ENCODE measurements at places on chromosomes 12 and 14.

DNA sequence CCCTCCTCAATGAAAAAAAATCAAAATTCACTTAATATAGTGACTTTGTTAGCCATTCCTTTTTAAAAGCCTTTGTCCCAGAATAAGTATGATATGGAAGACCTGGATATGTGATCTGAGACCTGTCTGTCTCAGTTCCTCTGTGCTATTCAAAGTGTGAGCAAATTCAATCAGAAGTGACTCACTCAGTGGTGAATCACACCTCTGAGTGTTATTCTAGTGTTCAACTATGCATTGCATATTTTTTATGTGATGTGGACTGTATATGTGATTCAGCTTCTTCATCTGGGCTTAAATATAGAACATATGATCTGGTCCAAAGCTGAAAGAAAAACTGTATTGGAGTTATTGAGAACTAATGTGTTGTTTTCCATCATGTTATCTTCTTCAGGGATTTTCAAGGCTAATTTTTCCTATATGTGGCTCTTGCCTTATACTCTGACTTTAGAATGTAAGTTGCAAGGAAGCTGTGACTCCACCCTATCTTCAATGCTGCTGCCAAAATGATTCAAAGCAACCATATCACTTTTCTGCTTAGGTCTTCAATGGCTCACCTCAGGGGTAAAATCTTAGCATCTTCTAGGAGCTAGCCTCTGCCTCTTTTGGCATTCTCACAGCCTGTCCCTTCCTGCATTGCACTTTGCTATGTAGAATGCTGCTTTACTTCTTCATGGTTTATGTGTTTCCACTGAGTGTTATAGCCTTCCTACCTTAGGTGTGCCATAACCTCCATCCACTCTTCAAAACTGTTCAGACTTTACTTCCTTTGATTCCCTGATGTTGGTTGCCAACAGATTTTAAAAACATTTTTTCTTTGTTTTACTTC lies 169.8 kb downstream of the OTOGL start:
- no peaks in the 10 kb centered on the region for H3K4me1 ChIP-seq
- no peaks in the 10 kb centered on the region for H3K27me3 ChIP-seq
- no peak overlapping the region for H3K27ac ChIP-seq
- no peak overlapping the region for H3K4me3 ChIP-seq
- DNase-seq, result no peak

DNA sequence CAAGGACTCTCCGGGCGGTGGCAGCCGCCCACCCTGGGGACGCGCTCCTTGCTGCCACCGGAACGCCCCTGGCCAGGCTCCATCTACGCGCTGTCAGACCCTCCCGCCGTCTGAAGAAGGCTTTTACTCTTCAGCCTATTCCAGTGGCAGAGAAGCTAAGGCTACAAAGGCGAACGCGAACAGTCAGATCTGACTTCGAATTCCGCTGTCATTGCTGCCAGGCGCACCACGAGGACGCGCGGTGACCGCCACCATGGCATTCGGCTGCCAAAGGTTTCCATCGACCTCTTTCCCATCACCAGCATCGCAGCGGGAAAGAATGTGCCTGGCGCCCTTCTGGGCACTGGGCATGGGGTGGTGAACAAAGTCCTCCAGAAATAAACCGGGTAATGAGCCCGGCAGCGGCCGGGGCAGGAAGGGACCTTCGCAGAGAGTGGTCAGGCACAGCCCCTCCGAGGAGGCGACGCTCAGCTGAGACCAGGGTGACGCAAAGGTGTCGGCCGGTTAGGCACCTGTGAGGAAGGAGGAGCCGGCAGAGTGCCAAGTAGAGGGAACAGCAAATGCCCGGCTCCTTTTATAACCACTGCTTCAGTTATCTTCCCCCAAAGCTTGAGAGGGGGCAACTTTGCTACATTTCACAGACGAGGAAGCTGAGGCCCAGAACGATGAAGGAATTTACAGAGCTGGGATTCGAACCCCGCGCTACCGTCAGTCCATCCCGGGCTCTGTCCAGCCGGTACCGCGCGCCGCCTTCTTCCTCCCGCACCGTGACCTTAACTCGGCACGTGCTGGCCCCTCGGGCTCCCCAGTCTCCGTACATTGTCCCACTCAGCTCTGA lies 1.9 kb upstream of the RFX4 start:
- peaks cover 54% of the 10 kb centered on the region for H3K27me3 ChIP-seq
- peaks cover 57% of the 10 kb centered on the region for H3K4me1 ChIP-seq
- H3K4me3 ChIP-seq, result no peak overlapping the region
- no peaks in the 10 kb centered on the region for H3K36me3 ChIP-seq
- no peak for DNase-seq

DNA sequence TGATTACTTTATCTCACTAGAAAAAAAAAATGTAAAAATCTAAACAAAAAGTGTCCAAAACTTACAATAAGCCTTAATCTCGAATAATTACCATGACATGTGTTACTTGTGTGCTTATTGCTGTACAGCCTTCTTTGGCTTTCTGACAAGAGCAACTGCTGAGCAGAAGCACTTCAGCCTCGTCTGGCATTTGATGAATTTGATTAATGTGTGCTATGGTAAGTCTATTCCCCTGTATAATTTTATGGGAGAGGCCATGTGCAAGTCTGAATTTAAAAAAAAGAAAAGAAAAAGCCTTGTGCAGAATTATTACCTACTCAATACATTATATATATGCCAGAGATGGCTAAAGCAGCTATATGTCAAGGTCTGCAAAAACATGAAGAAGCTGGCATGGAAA lies 113.9 kb downstream of the AEBP2 start:
- no peaks in the 10 kb centered on the region for H3K4me1 ChIP-seq
- H3K27me3 ChIP-seq, result no peaks in the 10 kb centered on the region
- DNase-seq, result no peak
- H3K27ac ChIP-seq, result no peak overlapping the region

- peak overlapping the region; percentile 50 for H3K27ac ChIP-seq
- H3K27me3 ChIP-seq, result no peaks in the 10 kb centered on the region
- no peak overlapping the region for H3K4me3 ChIP-seq
- no peak for DNase-seq
These were observed 14.1 kb downstream of the AKT1 start for GRCh38 chr14:104781271-104782077.

DNA sequence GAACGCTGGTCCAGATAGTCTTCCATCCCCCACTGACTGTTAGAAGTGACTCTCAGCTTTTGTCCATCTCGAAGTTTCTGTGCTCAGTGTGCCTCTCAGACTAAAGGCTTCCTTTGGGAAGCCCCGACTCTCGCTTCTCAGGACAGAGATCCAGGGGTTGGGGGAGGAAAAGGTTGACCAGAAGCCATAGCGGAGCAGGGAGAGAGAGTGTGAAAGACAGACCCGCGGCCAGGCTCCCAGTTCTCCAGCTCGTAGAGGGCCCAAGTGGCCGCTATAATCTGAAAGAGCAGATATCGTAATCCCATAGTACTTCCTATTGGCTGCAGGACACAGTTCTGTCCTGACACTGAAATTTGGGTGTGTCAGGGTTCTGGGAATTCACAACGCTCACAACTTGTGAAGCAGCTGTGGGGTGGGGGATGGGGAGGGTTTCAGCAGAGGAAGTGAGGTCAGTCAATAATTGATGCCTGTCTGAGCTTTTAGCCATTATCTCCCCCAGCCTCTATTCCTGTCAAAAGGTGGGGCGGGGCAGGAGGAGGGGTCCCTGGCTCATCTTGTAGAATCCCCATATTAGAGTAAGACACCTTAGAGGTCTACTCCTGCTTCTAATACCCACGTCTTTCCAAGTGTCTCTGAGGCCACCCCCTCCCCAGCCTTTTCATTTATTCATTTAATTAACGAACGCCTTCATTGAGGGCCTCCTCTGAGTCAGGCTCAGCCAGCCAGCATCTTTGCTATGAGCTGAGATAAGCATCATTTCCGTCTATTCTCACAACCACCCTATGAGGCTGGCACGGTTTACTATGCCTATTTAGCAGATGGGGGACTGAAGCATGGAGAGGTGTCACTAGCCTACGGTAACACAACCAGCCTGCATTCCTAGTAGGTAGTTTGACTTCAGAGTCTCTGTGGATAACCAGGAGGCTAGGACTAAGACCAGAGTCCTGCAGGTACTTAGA lies 1.6 kb upstream of the ACVRL1 start:
- no peak overlapping the region for H3K4me3 ChIP-seq

DNA sequence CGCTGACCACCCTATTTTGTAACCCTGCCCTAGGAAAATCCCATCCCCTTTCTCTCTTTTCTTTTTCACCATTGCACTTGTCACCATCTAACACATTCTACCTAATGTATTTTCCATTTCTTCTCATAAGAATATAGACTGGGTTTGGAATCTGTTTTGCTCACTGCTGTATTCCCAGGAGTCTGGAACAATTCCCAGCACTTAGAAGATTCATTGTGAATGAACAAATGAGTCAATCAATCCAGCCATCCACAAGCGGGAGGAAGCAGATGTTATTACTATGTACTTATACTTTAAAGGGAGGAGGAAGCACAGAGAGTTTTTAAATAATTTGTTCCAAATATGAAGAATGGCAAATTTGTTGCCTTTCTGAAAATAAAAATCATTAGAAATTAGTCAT lies 142.1 kb downstream of the KIF21A start:
- H3K4me1 ChIP-seq, result no peaks in the 10 kb centered on the region
- no peaks in the 10 kb centered on the region for H3K27me3 ChIP-seq
- no peaks in the 10 kb centered on the region for H3K36me3 ChIP-seq
- H3K27ac ChIP-seq, result no peak overlapping the region

- H3K4me3 ChIP-seq, result no peak overlapping the region
- no peak for DNase-seq
- H3K27me3 ChIP-seq, result no peaks in the 10 kb centered on the region
- H3K4me1 ChIP-seq, result peaks cover 12% of the 10 kb centered on the region
These were observed 86.2 kb upstream of the RESF1 start for GRCh38 chr12:31872831-31873604.

GRCh38 chr12:50567926-50568325 lies 63.1 kb downstream of the DIP2B start:
- peaks cover 37% of the 10 kb centered on the region for H3K4me1 ChIP-seq
- peak overlapping the region; percentile 62 for H3K27ac ChIP-seq
- no peak overlapping the region for H3K4me3 ChIP-seq
- no peaks in the 10 kb centered on the region for H3K27me3 ChIP-seq
- H3K36me3 ChIP-seq, result no peaks in the 10 kb centered on the region

GRCh38 chr12:10891937-10892336 lies 7.9 kb upstream of the PRH1 start:
- DNase-seq, result no peak
- no peaks in the 10 kb centered on the region for H3K36me3 ChIP-seq
- H3K27ac ChIP-seq, result no peak overlapping the region
- no peaks in the 10 kb centered on the region for H3K27me3 ChIP-seq

DNA sequence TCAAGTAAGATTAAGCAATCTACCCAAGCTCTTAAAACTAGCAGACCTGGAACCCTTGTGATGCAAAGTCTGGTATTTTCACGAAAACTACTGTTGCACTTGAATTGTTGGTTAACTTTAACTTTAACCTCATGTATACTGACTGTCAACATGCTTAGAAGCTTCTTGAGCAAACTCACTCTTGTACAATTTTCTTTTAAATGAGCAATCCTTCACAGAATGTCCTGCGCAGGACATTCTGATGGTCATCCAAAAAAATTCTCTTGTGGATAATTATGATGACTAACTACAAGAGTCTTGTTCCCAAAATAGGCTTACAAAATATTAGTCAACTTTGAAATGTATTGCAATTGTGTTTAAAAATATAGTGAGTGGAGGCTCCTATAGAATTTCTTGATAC lies 54.0 kb upstream of the PDE3A start:
- H3K4me3 ChIP-seq, result no peak overlapping the region
- H3K27me3 ChIP-seq, result no peaks in the 10 kb centered on the region
- DNase-seq, result no peak
- H3K4me1 ChIP-seq, result no peaks in the 10 kb centered on the region
- H3K27ac ChIP-seq, result no peak overlapping the region
- no peaks in the 10 kb centered on the region for H3K36me3 ChIP-seq

- H3K27ac ChIP-seq, result no peak overlapping the region
- no peaks in the 10 kb centered on the region for H3K4me1 ChIP-seq
- no peak overlapping the region for H3K4me3 ChIP-seq
- H3K36me3 ChIP-seq, result no peaks in the 10 kb centered on the region
These were observed 14.5 kb downstream of the KRAS start for GRCh38 chr12:25236190-25236589.

GRCh38 chr12:111204788-111205241 lies 164.1 kb downstream of the PHETA1 start:
- H3K4me3 ChIP-seq, result no peak overlapping the region
- DNase-seq, result no peak
- no peak overlapping the region for H3K27ac ChIP-seq
- no peaks in the 10 kb centered on the region for H3K36me3 ChIP-seq
- no peaks in the 10 kb centered on the region for H3K27me3 ChIP-seq

DNA sequence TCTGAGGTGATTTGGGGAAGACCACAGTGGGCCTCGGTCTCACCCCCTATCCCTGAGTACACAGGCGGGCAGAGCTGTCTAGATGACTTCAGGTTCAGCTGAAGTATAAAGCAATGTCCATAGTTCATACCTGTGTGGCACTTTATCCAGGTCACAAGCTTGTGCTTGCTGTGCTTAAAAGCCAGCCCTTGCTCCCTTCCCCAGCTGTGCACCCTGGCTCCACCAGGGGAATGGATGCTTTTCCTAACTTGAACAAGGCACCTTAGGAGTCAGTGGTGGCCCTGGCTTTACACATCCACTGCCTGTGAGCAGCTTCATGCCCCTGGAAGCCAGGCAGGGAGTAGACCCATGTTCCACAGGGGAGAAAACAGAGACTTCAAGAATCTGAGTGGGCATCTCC lies 5.5 kb downstream of the CARMIL3 start:
- no peak overlapping the region for H3K27ac ChIP-seq
- H3K36me3 ChIP-seq, result no peaks in the 10 kb centered on the region
- no peak for DNase-seq
- no peaks in the 10 kb centered on the region for H3K27me3 ChIP-seq
- H3K4me1 ChIP-seq, result peaks cover 22% of the 10 kb centered on the region

GRCh38 chr12:98373025-98373554 lies 142.3 kb upstream of the TMPO start:
- H3K4me3 ChIP-seq, result no peak overlapping the region
- H3K36me3 ChIP-seq, result no peaks in the 10 kb centered on the region
- no peak overlapping the region for H3K27ac ChIP-seq
- H3K4me1 ChIP-seq, result no peaks in the 10 kb centered on the region

DNA sequence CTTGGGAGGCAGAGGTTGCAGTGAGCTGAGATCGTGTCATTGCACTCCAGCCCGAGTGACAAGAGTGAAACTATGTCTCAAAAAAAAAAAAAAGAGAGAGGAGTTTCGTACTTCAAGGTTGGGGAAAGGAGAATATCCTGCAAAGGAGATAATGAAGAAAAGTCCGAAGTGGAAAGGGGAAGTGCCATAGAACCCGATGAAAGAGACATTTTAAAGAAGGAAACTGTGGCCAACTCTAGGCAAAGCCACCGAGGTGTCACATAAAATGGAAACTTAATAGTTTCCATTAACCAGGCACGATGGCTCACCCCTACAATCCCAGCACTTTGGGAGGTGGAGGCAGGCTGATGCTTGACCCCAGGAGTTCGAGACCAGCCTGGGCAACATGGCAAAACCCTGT lies 15.0 kb upstream of the LTBP2 start:
- no peaks in the 10 kb centered on the region for H3K36me3 ChIP-seq
- DNase-seq, result no peak
- H3K4me1 ChIP-seq, result peaks cover 5% of the 10 kb centered on the region
- H3K27me3 ChIP-seq, result no peaks in the 10 kb centered on the region
- H3K4me3 ChIP-seq, result no peak overlapping the region

All from esophagus squamous epithelium (tissue), 5 donors.